NCI-H1417 treated with DMSO at 0.1 percent for 48 hours (cell line): ENCODE measurements at places on chromosomes 1 and 21.
A peak's percentile ranks its signal among the peaks of the same experiment; 100 is the strongest.

GRCh38 chr1:2303016-2303775, 75.1 kb downstream of the SKI start:
- DNase-seq, result no peak

DNA sequence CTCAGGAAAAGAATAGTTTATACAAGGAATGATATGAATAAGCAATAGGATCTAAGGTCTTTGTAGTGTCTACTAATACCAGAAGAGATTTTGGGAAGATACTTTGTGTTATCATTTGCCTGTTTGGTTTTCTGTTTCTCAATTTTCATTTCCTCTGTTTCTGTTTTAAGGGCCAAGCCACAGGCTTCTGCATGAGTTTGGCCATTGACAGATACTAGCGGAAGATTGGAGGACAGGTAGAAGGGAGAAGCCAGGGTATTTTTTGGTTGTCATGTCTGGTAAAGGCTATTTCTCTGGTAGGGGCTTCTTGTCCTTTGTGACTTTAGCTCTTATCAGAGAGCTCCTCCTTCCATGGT, 51.4 kb downstream of the HS2ST1 start:
- DNase-seq, result no peak

DNA sequence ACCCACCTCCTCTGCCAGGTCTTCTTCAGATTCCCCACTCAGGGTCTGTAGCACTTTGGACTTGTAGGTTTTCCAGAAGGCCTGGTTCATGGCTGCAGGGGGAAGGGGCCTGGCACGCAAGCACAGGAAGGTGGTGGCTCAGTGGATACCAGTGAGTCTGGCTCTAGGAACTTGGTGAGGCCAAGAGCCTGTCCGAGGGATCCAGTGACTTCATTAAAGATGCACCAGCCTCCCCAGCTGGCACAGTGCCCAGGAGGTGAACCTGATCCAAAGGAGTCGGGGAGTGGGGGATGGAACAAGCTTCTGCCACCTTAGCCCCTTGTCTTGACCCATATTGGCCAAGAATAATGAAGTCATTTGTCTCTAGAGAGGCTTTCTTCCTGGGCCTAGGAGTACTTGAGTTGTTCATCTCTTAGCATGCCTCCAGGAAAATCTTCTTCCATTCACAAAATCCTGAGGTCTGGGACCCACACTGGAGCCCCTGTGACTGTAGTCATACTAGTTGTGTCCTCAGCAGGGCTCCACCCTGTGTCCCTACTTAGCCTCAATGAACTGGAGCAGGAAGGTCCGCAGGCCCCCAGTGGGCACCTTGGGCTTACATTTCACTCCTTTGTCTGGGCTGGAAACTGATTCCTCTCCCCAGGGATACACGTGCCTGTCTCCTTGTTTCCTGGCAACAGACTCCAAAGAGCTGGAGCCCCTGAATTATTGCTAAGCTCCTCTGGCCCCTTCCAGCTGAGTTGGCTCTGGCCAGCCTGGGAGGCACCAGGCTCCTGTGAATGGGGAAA, at the start of gene C1orf232:
Gene C1orf232, minus strand, starts transcription at position 554 of the 788 bp plus-strand sequence. Its CDS starts 464 bp downstream, at position 90.
- peak; percentile 34 for DNase-seq

- no peak for DNase-seq
These were observed 37.4 kb upstream of the SAMD11 start for GRCh38 chr1:886311-886710.

DNA sequence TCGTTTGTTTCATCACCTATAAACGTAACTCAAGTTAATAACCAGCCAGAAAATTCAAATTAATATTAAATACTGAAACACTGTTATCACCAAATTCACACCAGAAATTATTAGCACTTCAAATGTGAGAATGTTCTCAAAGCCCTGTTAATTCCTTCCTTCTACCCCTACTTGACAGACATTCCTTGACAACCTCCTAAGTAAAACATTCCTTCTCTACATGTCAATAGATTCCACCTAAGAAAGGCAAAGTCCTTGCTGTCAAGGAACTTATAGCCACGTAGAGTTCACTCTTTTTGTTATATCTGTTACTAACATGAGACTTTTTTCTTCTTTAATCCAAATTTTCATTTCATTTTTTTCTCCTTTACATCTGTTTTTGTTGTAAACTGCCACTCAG, 441.5 kb downstream of the SMYD3 start:
- DNase-seq, result no peak

DNA sequence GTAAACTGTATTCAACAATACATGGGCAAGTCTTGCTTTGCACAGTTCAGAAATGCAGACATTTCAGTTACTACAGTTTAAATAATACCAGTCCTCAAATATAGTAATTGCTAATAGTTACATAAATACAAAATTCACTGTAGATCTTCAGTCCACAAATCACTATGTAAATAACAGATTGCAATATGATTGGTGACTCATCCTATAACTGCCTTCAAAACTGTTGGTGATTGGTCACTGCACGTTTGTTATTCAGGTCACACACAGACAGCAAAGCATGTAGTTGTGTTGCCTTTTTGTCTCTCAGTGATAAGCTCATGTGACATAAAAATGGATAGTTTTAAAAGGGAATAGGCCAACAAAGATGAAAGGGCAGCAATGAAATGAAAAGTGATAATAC, 186.5 kb upstream of the CTTNBP2NL start:
- DNase-seq, result no peak

- DNase-seq, result no peak
These were observed 47.0 kb downstream of the CYP2J2 start for GRCh38 chr1:59879574-59879973.

DNA sequence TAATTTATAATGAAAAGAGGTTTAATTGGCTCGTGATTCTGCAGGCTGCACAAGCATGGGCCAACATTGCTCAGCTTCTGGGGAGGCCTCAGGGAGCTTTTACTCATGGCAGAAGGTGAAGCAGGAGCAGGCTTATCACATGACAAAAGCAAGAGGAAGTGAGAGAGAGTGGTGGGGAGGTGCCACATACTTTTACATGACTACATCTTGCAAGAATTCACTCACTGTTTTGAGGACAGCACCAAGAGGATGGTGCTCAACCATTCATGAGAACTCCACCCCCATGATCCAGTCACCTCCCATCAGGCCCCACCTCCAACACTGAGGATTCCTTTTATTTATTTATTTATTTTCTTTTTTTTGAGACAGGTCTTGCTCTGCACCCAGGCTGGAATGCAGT, 5.5 kb upstream of the PLEKHM2 start:
- no peak for DNase-seq

GRCh38 chr1:203252678-203253077, 23.2 kb upstream of the CHIT1 start:
- DNase-seq, result no peak

- DNase-seq, result no peak
These were observed 37.2 kb downstream of the DNTTIP2 start for GRCh38 chr1:93841771-93842170.

GRCh38 chr1:212310383-212310782, 25.2 kb downstream of the PPP2R5A start:
- DNase-seq, result no peak

DNA sequence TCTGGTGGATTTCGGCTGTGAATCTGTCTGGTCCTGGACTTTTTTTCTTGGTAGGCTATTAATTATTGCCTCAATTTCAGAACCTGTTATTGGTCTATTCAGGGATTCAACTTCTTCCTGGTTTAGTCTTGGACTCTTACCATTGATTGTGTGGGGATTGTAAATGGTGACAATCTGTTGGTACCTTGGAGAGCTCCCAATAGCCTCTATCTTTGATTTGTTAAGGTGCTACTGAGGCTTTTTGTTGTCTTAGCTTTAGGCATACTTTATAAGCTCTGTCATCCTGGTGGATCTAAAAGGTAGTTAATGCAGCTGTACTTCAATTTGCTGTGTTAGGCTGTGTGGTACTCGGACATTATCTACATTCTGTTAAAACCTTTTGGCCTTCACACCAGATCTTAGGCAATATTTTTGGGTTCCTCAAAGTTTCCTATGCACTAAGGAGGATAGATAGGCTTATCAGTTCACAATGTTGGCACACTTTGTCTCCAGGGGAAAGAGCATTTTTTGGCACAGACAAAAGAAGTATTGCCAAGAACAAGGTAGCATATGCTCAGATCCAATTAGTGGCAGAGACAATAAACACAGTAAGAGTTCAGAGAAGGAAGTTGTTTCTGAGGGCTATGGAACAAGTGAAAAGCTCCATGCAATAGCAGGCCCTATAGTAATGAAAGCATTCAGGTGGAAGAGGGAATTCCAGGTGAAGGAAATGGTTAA, 230.4 kb downstream of the PDE4B start:
- DNase-seq, result no peak

GRCh38 chr1:163069142-163069541, at the start of gene RGS4:
RGS4 (plus strand) TSS chr1:163069361; CDS start chr1:163069485, 124 bp downstream.
- DNase-seq, result no peak

DNA sequence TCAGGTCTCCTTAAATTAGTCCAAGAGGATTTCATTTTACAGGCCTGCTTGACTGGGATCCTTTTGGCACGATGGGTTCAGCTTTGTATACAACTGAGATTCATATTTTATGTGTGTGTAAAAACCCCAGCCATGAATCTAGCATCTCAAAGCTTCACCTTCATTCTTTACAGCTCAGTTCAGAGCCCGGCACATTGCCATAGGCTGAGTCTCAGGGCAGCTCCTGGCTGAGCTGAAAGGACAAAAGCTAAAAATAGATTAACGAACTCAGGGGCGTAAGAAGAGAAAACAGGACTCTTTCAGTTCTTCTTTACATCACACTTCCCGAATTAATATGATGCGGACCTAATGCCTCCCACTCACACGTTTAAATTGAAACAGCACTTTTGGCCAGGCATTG, 262.8 kb upstream of the PBX1 start:
- DNase-seq, result no peak

DNA sequence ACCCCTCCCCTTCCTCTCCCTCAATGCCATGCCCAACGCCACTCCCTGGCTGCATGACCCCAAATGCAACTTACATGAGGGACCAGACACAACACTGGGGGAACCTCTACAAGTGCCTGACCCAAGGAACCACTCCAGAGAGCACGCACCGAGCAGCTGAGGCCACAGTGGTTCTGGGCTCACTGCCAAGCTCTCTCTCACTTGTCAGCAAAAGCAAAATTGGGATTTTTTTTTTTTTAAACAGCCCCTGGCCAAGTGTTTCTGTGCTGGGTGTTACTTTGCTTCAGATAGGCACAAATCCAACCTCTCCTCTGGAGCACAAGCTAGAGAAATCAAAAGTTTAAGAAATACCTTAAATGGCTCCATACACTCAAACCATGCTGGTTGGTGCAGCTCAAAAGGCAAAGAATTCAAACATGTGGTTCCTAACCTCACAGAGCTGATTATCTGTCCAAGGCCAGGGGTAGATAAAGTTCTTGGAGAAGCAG, 363.0 kb downstream of the SETD4 start:
- DNase-seq, result peak; percentile 44

GRCh38 chr1:61387829-61388228, 305.5 kb downstream of the NFIA start:
- no peak for DNase-seq

DNA sequence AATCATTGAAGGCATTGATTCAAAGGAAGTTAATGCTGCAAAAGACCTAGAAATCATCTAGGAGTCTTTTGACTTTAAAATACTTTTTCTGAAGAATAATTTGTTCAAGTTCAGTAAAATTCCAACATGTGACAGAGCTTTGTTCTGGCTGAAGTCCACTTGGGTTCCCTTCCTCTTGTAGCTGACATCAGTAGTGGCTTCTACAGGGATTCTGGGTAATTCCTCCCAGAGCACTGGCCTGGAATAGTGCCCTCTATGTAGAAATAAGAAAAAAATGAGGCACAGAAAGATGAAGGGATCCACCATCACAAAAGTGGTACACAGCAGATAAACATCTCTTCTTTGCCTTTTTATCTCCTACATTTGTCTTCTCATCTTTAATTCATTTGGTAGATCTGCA, 548.1 kb downstream of the LTN1 start:
- DNase-seq, result no peak

GRCh38 chr21:26736449-26736848, 108.8 kb downstream of the ADAMTS1 start:
- DNase-seq, result no peak

GRCh38 chr1:226216056-226216455, 7.4 kb upstream of the MIXL1 start:
- DNase-seq, result no peak

DNA sequence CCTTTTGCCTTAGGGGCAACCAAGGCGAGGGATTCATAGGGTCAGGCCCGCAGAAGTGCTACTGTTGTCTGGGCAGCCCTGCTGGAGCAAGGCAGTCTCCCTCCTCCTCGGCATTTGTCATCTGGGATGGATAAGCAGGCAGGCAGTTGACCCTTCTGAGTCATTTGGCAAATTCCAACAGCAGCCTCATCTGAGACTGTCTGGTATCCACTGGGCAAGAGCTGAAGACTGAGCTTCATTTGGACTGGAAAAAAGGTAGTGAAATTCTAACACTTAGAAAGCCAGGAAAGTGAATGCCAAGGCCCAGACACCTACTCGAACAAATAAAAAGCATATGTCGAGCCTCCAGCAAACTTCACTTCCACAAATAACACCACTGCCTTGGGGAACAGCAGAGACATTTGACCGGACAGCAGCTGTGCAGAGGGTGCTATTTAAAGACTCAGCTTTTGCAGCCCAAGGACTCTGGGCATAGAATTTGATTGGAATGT, 4.0 kb upstream of the ZBTB40 start:
- no peak for DNase-seq

- DNase-seq, result no peak
These were observed 158.4 kb upstream of the BACE2 start for GRCh38 chr21:41009398-41010100.

GRCh38 chr1:38875811-38876210, 2.7 kb upstream of the MYCBP start:
- DNase-seq, result no peak

DNA sequence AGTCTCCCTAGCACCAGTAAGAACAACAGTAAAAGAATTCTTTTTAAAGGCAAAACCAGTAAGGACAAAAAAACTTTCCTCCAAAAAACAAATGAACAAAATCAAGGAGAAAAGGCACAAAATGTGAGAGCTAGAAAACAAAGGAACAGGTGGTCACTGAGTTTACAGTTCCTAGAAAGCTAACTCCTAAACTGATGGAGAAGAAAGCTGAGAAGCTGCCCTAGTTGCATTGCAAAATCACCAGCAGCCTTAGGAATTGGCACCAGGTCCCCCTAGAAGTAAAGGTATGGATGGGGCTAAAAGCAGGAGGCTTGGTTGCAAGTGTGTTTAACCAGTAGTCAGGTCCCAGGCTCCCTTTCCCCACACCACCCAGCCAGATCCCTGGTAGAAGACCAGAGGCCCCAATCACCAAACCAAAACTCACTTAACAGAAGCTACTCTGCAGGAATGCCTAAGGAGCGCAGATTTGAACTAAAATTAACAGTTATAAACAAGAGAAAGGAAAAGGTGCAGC, 47.6 kb downstream of the RAB3GAP2 start:
- no peak for DNase-seq

DNA sequence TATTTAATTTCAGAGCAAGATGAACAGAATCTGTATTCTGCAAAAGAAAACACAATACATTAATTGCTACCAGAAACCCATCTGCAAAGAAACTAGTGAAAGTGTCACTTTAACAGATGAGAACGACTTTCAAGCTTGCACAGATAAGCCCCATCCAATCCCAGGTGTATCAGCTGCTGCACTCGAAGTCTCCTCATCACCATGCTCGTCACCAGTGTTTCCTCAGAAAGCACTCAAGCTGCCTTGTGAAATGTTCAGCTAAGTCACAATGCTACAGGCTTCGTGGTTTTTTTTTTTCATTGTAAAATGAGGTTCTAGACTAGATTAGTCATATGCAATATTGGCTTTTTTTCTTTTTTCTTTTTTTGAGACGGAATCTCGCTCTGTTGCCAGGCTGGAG, 3.3 kb upstream of the TOMM20 start:
- DNase-seq, result no peak
